Hematopoietic multipotent progenitor cell treated with erythropoietin and hydrocortisone succinate and interleukin-3 and kit ligand, for 4 days (in vitro differentiated cells): ENCODE measurements at places on chromosomes 2 and 18.

DNA sequence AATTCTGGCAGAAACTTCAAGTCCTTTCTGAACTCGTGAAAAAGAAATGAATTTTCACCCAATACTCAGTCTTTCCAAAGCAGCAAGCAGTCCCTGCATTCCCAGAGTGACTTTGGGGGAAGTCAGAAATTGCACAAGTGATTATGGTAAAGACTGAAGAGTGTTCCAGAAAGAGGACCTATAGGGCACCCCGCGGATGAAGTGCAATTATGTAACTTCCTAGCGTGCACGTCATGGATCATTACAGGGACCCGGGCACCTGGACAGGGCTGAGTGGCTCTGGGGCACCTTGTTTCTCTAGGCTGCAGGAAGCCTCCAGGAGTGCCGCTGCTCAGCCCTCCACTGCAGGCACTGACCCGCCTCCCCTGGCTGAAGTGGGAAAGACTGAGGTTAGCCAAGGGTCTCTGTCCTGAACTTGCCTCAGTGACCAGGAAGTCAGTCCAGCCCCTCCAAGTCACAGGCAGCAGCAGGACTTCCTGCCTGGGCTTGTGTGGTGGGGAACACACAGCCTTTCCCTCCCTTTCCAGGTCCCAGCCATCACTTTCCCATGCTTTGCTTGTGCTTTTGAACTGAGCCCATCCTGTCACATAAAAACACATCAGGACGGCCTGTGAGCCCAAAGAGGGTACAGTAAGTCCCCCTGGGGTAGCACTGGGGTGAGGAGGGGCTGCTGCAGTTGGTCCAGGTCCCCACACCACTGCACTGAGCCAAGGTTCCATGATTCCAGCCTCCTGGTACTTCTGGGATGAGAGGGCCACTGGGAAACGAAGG lies 19.8 kb downstream of the TMEM185B start:
- DNase-seq: no peak

GRCh38 chr2:83595926-83596325 lies 863.2 kb downstream of the SUCLG1 start:
- no peak for DNase-seq

DNA sequence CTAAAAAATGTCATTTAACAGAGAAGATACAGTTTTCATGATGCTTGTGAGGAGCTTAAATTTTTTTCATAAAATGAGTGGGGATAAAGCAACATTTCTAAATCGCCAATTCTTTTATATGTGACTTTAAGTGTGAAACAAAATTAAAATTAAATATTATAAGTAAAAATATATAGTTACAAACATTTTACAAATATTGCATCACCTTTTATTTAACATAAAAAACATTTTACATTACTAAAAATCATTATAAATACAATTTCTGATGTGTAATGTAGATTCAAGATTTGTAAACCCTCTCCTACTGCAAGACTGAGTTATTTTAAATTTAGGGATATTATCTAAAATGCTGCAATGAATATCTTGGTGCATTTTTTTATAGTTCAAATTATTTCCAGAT lies 44.4 kb upstream of the GATA6 start:
- DNase-seq: no peak

- DNase-seq: no peak
These were observed 47.6 kb downstream of the KLHL29 start for GRCh38 chr2:23432531-23432930.

GRCh38 chr2:105383432-105384166 lies 15.3 kb downstream of the FHL2 start:
- DNase-seq: peak; percentile 63

- no peak for DNase-seq
These were observed 96.4 kb upstream of the MSTN start for GRCh38 chr2:190158798-190159434.

DNA sequence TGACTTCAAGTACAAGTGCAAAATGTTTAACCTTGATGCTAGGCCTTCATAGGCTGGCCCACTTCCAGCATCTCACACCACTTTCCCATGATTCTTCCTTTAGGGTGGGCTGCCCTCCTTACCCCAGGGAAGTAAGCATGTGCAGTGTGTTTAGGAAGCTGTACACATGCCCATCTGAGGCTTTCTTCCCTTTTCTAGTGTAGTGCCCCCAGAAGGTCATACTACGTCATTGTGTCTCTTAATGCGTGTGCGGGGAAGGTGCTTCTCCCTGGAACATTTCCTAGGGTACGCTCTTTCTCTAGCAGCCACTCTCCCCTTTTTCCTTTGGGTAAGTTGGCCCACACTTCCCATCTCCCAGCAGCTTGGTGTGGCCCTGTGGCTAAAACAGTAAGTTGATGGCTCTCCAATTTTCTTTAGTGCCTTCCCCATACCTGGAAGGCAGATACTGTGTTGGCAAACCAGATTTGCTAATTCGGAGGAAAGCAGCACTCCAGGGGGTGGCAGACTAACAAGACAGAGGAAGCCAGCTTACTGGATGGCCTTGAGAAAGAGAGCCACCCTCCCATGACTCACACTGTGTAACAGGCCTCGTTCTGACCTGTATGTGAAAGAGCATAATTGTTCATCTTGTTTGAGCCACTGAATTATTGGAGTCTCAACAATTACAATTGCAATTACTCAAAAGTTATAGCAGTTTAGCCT lies 1.1 kb upstream of the SULT6B1 start:
- no peak for DNase-seq

DNA sequence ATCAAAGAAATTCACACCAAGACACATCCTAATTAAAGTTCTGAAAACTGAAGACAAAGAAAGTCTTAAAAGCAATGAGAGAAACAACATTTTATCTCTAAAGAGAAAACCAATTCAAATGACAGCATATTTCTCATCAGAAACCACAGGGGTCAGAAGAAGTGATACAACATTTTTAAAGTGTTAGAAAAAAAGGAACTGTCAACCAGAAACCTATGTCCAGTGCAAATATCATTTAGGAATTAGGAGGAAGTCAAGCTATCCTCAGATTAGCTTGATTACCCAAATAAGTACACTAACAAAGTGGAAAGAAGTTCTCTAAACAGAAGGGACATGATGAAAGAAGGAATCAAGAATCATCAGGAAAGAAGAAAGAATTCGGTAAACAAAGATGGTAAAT lies 59.5 kb upstream of the BCL2L11 start:
- DNase-seq: peak; percentile 25

- DNase-seq: no peak
These were observed 661 bp upstream of the MGAT5 start for GRCh38 chr2:134253117-134253704.

GRCh38 chr2:13572466-13572865 lies 855.7 kb downstream of the TRIB2 start:
- no peak for DNase-seq
